Peyer's patch (tissue), 4 donors: ENCODE measurements at places on chromosomes 16 and 17. TPM values are rescaled to one million over a fixed set of nuclear protein-coding genes. Genes with fewer than 3 reads are reported as not detected.

Gene CX3CL1
- 1.7 TPM for total RNA-seq

Gene NOL11
- 25.9 TPM for total RNA-seq

Gene KRTAP2-3
- total RNA-seq: not detected

Gene ST6GALNAC2
- total RNA-seq: 2.5 TPM

Gene SLC47A1
- total RNA-seq: 1.2 TPM

Gene CIITA
- total RNA-seq: 62.5 TPM

- no peak for DNase-seq
- no peaks in the 10 kb centered on the region for H3K27me3 ChIP-seq
- no peaks in the 10 kb centered on the region for H3K4me1 ChIP-seq
- peaks cover 4% of the 10 kb centered on the region for H3K36me3 ChIP-seq
- no peak overlapping the region for H3K4me3 ChIP-seq
These were observed 6.9 kb upstream of the RAPGEFL1 start for GRCh38 chr17:40170325-40170724.

GRCh38 chr17:27805520-27806146 is 5.3 kb upstream of the NOS2 start:
- no peaks in the 10 kb centered on the region for H3K36me3 ChIP-seq
- no peaks in the 10 kb centered on the region for H3K27me3 ChIP-seq
- peak overlapping the region; percentile 78 for H3K27ac ChIP-seq
- peaks cover 5% of the 10 kb centered on the region for H3K4me1 ChIP-seq
- peak; percentile 85 for DNase-seq

DNA sequence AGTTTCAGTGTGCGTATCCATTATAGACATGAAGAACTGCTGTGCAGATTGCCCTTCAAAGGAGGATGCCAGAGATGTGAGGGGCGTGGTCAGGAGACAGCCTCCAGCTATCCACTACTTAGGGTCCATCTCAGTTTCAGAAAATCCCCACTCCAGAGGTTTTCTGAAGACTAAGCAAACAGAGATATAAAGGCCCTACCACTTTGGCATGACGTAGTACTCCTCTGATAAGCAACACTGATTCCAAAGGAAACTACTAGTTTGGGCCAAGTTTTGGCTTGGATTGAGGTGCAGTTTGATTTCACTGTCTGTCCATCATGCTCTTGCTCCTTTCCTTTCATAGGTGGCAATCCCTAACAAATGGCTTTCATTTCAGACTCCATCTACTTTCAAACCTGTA is 228.7 kb downstream of the CDH8 start:
- no peak overlapping the region for H3K4me3 ChIP-seq
- H3K36me3 ChIP-seq: no peaks in the 10 kb centered on the region
- no peaks in the 10 kb centered on the region for H3K4me1 ChIP-seq
- DNase-seq: no peak
- H3K27me3 ChIP-seq: no peaks in the 10 kb centered on the region
- H3K27ac ChIP-seq: no peak overlapping the region

DNA sequence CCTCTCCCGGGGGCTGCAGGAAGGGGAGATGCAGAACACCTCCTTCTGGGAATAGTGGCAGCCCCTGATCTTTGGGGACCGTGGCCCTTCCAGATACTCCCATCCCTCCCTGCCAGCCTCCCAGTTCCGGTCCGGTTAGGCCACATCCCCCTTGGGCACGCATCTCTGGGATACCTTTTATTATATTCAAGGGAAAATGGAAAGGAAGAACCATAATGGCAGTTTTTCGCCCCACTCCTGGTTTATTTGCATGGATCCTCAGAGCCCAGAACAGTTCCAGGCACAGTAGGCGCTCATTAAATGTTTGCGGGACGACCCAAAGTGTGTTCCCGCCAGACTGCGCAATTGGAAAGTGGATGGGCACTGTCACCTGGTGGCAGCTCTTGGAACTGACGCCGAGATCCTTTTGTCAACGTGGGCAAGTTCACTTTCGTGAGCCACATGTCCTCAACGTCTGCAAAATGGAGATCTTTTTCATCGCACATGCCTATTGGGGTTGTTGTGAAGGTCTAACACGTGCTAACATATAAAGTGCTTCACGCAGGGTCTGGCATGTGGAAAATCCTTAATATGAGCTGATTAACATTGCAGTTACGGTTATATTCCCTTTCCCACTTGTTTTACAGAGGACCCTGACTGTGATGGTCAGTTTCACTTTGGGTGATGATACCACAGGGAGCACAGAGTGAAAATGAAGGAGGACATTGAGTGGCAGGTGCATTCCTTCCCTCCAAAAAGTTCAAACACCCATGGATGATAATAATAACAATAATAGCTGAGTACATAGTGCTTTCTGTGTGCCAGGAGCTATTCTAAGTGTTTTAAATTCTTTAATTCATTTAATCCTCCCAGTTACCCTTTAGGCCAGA is 1.7 kb upstream of the GPRC5B start:
- peak; percentile 61 for DNase-seq
- H3K36me3 ChIP-seq: no peaks in the 10 kb centered on the region
- peak overlapping the region; percentile 47 for H3K4me3 ChIP-seq
- peaks cover 2% of the 10 kb centered on the region for H3K4me1 ChIP-seq
- H3K27ac ChIP-seq: no peak overlapping the region
- no peaks in the 10 kb centered on the region for H3K27me3 ChIP-seq

DNA sequence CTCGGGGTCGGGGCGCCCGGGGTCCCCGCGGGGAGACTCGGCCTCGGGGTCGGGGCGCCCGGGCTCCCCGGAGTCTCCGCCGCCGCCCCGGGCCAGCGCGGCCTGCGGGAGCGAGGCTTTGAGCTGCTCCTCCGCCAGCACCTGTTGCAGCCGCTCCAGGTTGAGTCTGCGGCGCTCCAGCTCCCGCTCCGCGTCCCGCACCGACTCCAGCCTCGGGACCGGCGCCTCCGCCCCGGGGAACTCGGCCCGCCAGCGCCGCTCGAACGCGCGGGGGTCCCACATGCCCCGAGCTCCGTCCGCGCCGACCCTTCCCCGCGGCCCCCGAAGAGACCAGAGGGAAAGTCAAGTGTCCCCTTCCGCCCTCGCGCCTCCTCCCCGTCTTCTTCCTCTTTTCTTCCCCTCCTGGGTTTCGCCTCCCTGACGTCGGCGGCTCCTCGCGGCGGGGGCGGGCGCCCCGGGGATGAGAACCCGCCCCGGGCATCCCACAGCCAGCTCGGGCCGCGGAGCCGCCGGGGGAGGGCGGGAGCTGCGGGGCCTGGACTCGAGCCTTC is 40.8 kb upstream of the BHLHA9 start:
- peak overlapping the region; percentile 59 for H3K4me3 ChIP-seq
- H3K27ac ChIP-seq: peak overlapping the region; percentile 93
- H3K27me3 ChIP-seq: no peaks in the 10 kb centered on the region
- no peaks in the 10 kb centered on the region for H3K36me3 ChIP-seq
- peak; percentile 85 for DNase-seq

DNA sequence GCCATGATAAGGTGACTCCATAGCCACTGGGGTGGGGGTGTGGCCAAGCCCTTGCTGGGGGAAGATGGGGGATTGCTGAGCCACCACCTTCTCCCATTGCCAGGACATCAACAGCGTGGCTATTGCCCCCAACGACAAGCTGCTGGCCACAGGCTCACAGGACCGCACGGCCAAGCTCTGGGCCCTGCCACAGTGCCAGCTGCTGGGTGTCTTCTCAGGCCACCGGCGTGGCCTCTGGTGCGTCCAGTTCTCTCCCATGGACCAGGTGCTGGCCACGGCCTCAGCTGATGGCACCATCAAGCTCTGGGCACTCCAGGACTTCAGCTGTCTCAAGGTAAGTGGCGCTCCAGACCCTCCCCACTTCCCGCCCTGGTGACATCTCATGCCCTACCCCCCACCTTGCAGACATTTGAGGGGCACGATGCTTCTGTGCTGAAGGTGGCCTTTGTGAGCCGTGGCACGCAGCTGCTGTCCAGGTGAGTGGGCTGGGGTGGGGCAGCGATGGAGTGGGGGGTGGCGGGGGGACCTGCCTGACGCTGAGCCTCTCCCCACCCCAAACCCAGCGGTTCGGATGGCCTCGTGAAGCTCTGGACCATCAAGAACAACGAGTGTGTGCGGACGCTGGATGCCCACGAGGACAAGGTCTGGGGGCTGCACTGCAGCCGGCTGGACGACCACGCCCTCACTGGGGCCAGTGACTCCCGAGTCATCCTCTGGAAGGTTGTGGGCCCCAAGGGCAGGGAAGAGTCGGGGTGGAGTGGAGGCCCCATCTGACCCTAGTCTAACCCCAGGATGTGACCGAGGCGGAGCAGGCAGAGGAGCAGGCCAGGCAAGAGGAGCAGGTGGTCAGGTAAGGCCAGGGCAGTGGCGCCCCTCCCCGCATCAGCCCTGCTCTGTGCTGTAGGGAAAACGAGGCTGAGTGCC is 4.1 kb downstream of the NOXO1 start:
- H3K27me3 ChIP-seq: no peaks in the 10 kb centered on the region
- peaks cover 12% of the 10 kb centered on the region for H3K4me1 ChIP-seq
- no peak for DNase-seq
- no peaks in the 10 kb centered on the region for H3K36me3 ChIP-seq

DNA sequence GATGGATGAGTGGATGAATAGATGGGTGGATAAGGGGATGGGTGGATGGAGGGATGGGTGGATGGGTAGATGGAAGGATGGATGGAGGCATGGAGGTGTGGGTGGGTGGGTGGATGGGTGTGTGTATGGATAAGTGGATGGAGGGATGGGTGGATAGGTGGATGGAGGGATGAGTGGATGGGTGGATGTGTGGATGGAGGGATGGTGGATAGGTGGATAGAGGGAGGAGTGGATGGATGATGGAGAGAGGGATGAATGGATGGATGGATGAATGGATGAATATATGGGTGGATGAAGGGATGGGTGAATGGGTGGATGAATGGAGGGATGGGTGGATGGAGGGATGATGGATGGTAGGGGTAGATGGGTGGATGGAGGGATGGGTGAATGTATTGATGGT is 27.5 kb upstream of the NPTX1 start:
- no peak overlapping the region for H3K4me3 ChIP-seq
- H3K36me3 ChIP-seq: no peaks in the 10 kb centered on the region
- peaks cover 2% of the 10 kb centered on the region for H3K27me3 ChIP-seq
- H3K27ac ChIP-seq: no peak overlapping the region
- no peaks in the 10 kb centered on the region for H3K4me1 ChIP-seq
- no peak for DNase-seq

DNA sequence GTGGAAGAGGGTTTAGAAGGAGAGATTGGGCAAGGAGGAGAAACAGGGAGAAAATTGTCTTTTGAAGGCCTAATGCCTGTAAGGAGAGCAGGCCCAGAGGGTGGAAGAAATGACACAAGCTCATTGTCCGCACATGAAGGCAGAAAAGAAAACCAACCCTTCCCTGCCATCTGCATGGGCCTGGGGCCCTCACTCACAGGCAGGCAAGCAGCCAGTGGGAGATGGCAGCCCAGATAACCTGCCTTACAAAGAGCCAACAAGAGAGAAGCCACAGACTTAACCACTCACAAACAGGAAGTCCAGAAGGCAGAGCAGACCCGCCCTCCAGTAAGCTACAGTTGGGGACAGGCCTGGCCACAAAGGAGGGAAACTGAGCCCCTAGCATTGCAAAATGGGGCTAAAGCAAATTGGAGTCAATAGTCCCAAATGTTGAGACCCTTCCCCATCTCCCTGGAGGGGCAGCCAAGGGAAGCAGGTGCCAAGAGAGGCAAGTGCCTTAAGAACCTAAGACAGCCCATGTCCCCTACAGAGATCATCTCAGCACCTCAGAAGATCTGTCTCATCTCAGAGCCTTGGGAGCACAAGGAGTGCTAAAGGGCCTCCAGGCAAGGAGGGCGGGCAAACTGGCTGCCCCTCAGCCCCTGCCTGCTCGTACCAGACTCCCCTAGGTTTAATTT is 7.3 kb upstream of the TSPOAP1 start:
- H3K27me3 ChIP-seq: no peaks in the 10 kb centered on the region
- H3K4me1 ChIP-seq: peaks cover 42% of the 10 kb centered on the region
- DNase-seq: peak; percentile 92
- peak overlapping the region; percentile 8 for H3K4me3 ChIP-seq
- no peaks in the 10 kb centered on the region for H3K36me3 ChIP-seq

GRCh38 chr17:80791758-80792284 is 199.8 kb upstream of the CHMP6 start:
- no peaks in the 10 kb centered on the region for H3K36me3 ChIP-seq
- H3K27me3 ChIP-seq: no peaks in the 10 kb centered on the region
- peak; percentile 27 for DNase-seq
- peaks cover 6% of the 10 kb centered on the region for H3K4me1 ChIP-seq
- H3K27ac ChIP-seq: peak overlapping the region; percentile 43

DNA sequence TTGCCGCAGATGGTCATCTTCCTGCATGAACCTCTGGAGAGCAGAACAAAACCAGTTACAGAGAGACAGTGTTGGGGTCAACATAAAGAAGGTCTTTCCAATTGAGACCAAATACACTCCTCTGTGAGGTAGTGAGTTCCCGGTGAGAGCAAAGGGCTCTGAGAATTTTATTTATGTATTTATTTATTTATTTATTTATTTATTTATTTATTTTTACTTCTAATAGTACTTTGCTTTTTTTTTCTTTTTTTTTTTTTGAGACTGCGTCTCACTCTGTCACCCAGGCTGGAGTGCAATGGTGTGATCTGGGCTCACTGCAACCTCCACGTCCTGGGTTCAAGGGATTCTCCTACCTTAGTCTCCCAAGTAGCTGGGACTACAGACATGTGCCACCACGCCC is 12.1 kb upstream of the COTL1 start:
- no peaks in the 10 kb centered on the region for H3K36me3 ChIP-seq
- DNase-seq: no peak
- no peak overlapping the region for H3K27ac ChIP-seq
- no peaks in the 10 kb centered on the region for H3K4me1 ChIP-seq
- H3K27me3 ChIP-seq: no peaks in the 10 kb centered on the region

DNA sequence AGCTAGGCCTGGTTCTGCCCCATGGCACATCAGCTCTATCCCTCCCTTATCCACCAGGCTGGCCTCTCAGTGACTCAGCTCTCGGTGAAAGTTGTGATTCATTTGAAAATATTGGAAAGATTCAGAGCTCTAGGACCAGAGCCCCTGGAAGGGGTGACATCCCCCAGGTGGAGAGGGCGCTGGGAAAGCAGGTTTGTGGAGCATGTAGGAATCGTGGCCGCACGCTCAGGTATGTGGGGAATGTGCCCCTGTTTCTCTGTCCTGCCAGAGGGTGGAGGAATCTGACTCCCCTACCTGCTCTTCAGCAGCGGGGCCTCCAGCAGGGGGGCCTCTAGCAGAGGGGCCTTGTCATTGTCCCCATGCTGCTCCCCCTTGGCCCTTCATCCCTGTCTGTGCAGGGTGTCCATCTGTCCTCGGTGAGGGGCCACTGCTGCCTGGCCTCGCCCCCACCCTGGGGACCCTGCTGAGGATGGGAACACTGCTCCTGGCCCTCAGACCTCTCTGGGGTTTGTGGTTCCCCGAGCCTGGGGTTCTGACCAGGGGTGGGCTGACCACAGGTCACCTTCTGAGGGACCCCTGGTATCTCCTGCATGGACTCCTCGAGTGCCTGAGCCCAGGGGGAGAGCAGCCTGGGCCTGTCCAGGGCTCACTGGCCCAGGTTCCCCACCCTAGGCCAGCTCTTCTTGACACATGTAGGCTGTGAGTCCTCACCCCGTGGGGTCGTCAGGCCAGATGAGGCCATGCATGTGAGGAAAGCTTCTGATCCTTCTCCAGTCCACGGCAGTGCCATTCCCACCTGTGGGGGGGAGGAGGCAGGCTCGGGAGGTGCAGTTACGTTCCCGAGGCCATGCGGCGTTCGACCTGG is 47.5 kb downstream of the NT5M start:
- DNase-seq: peak; percentile 34
- H3K36me3 ChIP-seq: no peaks in the 10 kb centered on the region
- no peaks in the 10 kb centered on the region for H3K27me3 ChIP-seq

- H3K27me3 ChIP-seq: no peaks in the 10 kb centered on the region
- no peak overlapping the region for H3K4me3 ChIP-seq
- no peaks in the 10 kb centered on the region for H3K4me1 ChIP-seq
- H3K36me3 ChIP-seq: no peaks in the 10 kb centered on the region
- DNase-seq: no peak
These were observed 24.8 kb upstream of the MYO18A start for GRCh38 chr17:29205047-29205446.
